Activated CD8-positive, alpha-beta T cell treated with anti-CD3 and anti-CD28 coated beads, Interleukin-2, amount 10 ng/mL, durations not matched to agents 7 days and 5 days (primary cell): ENCODE measurements at places on chromosomes 7 and 10. TPM values are rescaled to one million over a fixed set of nuclear protein-coding genes. Genes with fewer than 3 reads are reported as not detected.
A peak's percentile ranks its signal among the peaks of the same experiment; 100 is the strongest.

TUBAL3 gene
- not detected for total RNA-seq

KAZALD1 gene
- total RNA-seq: not detected

MALRD1 gene
- total RNA-seq: not detected

ERVW-1 gene
- not detected for total RNA-seq

COMTD1 gene
- 58.6 TPM for total RNA-seq

HOXA7 gene
- total RNA-seq: not detected

SERPINE1 gene
- total RNA-seq: 0.58 TPM

UNCX gene
- total RNA-seq: not detected

TLX1 gene
- not detected for total RNA-seq

C10orf105 gene
- total RNA-seq: 0.73 TPM

DNA sequence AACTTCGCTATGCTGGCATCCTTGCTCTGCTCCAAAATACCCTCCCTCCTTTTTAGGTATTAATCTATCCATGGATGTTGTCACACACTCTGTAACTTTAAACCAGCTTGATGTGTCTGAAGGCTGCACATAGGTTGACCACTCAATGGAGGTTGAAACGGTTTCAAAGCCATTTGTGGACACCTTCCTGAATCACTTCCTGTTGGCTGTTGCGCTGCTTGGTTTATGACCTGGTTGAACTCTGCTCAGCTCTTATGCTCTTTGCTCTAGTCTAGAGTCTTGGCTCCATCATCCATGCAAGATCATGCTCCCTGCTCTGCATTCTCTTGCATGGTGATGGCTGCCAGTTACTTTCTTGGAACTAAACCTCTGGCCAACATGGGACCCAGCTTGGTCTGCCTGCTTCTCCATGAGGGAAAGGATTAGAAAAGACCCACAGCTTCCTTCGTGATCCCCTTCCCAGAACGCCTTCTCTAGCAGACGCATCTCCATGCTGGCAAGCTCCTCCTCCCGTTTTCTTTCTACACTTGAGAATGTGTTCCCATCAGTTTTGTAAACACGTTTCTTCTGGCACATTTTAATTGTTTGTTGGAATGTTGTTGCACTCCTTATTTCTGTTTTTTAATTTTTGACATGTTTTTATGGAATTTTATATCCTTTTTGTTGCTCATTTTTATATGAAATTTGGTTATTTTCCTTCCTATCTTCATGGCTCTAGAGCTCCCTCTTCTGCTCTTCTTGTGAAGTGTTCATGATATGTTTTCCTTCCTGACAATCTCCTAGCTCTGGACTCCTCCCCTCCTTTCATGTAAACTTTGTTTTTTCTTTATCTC lies 149.8 kb downstream of the XPNPEP1 start:
- no peak for DNase-seq

- DNase-seq: no peak
Measured at GRCh38 chr7:127550247-127550646, 35.1 kb downstream of the GCC1 start.

DNA sequence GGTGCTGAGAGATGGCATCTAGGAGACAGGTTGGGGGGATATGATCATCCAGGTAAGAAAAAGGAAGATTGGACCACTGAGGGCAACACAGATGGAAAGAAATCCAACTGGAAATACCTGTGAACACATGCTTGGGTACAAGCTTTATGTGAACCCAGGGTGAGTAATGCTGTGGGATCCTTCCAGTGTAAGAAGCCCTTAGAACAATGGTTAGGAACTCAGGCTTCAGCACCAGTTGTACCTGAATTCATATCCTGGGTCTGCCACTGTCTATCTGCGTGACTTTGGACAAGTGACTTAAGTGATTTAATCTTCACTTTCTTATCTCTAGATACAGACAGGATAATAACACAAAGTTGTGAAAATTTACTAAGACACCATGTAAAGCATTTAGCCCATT lies 131.0 kb downstream of the ST7 start:
- DNase-seq: no peak

- DNase-seq: peak; percentile 60
Measured at GRCh38 chr7:31122649-31123058, 70.5 kb downstream of the ADCYAP1R1 start.

- DNase-seq: no peak
Measured at GRCh38 chr10:66513504-66513903, 412.3 kb upstream of the LRRTM3 start.

DNA sequence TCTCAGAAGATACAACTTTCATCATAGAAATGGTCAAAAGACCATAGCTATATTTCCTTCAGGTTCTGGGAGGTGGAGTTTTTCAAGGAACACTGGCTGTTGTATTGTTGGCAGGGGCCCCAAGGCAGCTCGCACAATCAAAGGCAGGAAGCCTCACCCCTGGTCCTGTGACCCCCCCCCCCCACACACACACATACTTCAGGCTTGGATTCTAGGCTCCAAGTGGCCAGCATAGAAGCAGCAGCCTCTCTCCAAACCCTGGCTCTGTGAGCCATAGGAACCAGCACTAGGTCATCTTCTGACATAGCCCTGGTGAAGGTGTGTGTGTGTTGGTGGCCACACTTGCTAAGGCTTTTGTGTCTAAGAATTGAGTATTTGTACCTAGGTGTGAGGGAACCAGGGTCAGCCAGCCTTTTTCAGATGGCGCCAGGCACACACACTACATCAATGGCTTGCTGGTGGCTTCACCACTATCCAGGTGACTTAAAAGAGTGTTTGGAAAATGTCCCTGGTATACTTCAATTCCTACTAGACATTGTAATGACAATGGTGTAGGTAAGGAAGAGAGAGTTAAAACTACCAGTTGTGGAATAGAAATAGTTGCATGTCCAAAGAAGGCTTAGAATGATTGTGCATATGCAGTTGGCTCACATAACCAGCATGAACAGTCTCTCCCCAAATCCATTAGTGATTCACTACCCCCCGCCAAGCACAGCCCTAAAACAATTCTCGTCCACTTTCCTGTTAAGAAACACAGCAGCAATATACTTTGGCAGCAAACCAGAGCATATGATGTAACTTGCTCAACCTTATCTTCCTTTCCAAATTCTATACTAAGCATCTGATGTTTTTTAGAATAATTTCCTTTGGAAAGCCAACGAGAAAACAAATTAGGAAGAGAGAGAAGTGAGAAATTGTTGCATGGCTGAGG lies 91.3 kb downstream of the AVL9 start:
- DNase-seq: no peak

DNA sequence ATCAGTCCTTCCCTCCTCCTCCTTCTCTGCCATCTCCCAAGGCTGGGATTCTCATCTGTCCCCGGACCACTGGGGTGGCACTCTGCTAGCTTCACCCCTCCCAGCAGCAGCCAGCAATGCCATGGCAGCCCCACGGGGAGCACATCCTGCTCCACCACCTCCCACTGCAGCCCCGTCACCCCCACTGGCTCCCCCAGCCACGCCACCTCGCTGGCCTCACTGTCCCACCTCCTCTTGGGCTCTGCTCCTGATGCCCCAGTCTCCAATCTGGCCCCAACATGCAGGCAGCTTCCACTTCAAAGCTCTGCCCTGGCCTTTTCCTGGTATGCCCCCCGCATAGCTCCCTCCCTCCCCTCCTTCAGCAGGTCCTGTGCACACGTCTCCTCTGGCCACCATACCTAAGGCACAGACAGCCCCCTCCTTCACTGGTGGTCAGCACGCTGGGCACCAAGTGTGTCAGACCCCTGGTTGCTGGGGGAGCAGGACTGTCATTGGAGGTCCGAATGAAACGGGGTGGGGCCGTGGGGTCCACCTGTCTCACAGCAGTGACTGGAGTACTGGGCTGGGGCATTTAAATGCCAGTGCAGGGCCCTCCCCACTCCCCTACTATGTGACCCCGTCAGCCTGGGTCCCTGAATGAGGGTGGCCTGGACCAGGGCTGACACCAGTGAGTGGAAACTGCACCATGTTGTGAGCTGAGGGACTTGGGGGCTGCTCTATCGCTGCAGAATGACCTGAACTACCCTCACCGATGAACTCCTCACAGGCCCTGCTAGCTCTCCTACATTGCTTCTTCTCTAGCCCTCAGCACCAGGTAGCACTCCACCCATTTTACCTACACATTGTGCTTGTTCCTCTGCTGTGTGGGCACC lies 38.7 kb downstream of the RASGEF1A start:
- no peak for DNase-seq

- DNase-seq: no peak
Measured at GRCh38 chr10:123863721-123864482, 27.7 kb downstream of the CPXM2 start.

GRCh38 chr10:131354380-131354779 lies 42.9 kb upstream of the TCERG1L start:
- DNase-seq: no peak

GRCh38 chr7:94264756-94265155 lies 129.9 kb upstream of the COL1A2 start:
- DNase-seq: no peak

DNA sequence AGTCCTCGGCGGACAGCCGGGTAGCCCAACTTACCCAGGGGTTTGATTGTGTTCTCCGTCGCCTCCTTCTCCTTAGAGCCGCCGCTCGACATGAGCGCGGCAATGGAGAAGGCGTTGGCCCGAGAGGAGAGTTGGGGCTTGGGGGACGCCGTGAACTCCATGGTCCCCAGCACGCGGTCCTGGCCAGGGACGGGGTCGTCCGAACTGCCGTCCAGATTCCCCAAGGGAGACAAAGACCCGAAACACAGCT lies 515 bp downstream of the TBX20 start:
- DNase-seq: no peak

DNA sequence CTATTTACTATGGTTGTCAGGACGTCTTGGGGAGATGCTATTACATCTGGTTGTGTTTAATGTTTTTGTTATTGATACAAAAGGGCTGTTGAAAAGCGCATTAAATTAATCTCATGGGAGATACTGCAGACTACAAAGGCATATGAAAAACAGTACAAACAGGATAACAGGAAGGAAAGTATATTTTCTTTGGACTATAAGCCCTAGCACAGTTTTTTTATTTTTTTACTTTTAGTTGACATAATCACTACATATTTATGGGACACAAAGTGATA lies 341.3 kb downstream of the ARL4A start:
- no peak for DNase-seq

- DNase-seq: no peak
Measured at GRCh38 chr10:99595236-99595635, 25.0 kb downstream of the SLC25A28 start.

DNA sequence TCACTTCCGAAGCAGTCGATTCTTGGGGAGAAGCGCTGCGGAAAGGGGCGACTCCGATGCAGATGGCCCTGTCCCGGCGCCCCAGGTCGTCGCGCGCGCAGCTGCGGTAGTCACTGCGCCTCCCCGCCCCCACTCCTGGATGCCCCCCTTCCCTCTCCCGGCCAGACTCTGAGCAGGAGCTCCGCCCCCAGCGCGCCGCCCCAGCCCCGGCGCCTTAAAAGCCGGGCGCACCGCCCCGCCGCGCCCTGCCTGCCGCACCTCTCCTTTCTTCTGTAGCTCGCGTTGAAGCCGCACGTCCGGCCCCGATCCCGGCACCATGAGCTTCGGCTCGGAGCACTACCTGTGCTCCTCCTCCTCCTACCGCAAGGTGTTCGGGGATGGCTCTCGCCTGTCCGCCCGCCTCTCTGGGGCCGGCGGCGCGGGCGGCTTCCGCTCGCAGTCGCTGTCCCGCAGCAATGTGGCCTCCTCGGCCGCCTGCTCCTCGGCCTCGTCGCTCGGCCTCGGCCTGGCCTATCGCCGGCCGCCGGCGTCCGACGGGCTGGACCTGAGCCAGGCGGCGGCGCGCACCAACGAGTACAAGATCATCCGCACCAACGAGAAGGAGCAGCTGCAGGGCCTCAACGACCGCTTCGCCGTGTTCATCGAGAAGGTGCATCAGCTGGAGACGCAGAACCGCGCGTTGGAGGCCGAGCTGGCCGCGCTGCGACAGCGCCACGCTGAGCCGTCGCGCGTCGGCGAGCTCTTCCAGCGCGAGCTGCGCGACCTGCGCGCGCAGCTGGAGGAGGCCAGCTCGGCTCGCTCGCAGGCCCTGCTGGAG lies at the start of gene INA:
INA (plus strand) TSS at position 243 of the 817 bp plus-strand sequence; CDS start at position 317, 74 bp downstream.
- DNase-seq: peak; percentile 30

DNA sequence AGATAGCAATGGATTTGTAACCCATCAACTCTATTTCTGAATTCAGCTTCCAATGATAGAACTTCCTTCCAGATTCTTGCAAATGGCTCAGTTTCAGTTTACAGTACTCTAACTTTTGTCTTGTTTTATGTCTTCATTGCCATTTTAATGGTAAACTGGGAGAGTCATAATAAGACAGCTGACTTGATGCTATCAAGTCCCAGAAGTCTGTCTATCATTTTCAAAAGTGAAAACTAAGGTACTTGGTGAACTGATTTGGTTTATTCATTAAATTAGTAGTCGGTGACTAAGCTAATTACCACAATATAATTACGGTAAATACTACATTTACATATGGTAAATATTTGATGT lies 25.0 kb downstream of the RTKN2 start:
- DNase-seq: no peak

DNA sequence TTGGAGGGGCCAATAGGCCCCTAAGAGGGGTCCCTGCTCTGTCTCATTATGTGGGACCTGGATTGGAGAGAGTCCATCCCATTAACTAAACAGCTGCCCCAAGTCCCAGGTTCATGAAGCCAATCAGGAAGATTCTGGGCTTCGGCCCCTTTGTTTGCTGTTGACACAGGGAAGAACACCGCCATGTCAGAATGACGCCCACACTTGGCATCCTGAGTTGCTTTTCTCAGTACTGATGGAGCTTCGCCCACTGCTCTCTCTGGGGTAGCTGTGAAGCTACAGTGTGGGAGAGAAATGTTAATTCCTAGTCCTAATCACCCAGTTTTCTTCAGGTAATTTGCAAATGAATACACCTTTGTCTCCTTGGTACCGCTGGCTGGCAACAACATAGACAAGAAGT lies 264.7 kb downstream of the GLRX3 start:
- no peak for DNase-seq

GRCh38 chr7:126780993-126781392 lies 471.7 kb downstream of the GRM8 start:
- no peak for DNase-seq

GRCh38 chr10:86123715-86124114 lies 242.9 kb downstream of the GRID1 start:
- no peak for DNase-seq

GRCh38 chr7:22611758-22612079 lies 111.7 kb upstream of the STEAP1B start:
- no peak for DNase-seq

DNA sequence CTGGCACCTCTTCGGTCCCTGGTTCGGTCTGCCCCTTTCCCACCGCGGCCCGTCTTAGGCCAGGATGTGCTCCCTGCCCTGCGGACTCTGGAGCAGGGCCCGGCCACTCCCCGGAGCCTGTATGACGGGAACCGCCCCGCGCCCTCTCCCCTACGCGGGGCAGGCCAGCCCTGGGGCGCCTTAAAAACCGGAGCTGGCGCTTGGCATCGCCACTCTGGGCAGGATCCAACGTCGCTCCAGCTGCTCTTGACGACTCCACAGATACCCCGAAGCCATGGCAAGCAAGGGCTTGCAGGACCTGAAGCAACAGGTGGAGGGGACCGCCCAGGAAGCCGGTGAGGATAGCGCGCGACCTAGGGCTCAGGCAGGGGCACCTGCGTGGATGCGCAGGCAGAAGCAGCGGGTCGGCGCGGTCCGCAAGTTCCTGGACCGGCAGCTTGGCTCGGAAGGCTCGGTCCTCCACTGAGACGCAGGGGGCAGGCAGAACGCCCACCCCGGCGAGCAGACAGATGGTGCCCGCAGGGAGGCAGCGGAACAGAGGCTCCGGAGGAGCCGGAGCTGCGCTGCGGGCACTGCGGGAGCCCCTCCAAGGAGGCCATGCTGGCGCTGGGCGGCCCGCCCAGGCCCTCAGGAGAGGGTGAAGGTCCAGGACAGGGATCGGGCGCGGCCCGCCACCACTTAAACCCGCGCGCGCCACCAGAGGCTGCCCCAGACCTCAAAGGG lies at the start of gene ADIRF:
ADIRF (plus strand) TSS at position 212 of the 723 bp plus-strand sequence; CDS start at position 275, 63 bp downstream.
- DNase-seq: no peak
